ENCODE measurements at places on chromosomes 16 and 17. TPM values are rescaled to one million over a fixed set of nuclear protein-coding genes. Genes with fewer than 3 reads are reported as not detected.

SRCIN1 gene
- 3.4 TPM for polyA plus RNA-seq

CYGB gene
- polyA plus RNA-seq, result 1.1 TPM

ITGAL gene
- 0.08 TPM for polyA plus RNA-seq

RNF222 gene
- not detected for polyA plus RNA-seq

MYLK3 gene
- 0.05 TPM for polyA plus RNA-seq

HS3ST3A1 gene
- not detected for polyA plus RNA-seq

STH gene
- not detected for polyA plus RNA-seq

ASB16 gene
- 0.15 TPM for polyA plus RNA-seq

CCDC200 gene
- not detected for polyA plus RNA-seq

ZP2 gene
- polyA plus RNA-seq, result not detected

CMTM2 gene
- 0.09 TPM for polyA plus RNA-seq

HLF gene
- 0.31 TPM for polyA plus RNA-seq

SLC6A2 gene
- not detected for polyA plus RNA-seq

CSH2 gene
- not detected for polyA plus RNA-seq

KRTAP3-2 gene
- not detected for polyA plus RNA-seq

SCGB1C2 gene
- not detected for polyA plus RNA-seq

MYOCD gene
- 7.1 TPM for polyA plus RNA-seq

Data from A549 (cell line).